ENCODE measurements at places on chromosomes 5 and 9.
A peak's percentile ranks its signal among the peaks of the same experiment; 100 is the strongest.

DNA sequence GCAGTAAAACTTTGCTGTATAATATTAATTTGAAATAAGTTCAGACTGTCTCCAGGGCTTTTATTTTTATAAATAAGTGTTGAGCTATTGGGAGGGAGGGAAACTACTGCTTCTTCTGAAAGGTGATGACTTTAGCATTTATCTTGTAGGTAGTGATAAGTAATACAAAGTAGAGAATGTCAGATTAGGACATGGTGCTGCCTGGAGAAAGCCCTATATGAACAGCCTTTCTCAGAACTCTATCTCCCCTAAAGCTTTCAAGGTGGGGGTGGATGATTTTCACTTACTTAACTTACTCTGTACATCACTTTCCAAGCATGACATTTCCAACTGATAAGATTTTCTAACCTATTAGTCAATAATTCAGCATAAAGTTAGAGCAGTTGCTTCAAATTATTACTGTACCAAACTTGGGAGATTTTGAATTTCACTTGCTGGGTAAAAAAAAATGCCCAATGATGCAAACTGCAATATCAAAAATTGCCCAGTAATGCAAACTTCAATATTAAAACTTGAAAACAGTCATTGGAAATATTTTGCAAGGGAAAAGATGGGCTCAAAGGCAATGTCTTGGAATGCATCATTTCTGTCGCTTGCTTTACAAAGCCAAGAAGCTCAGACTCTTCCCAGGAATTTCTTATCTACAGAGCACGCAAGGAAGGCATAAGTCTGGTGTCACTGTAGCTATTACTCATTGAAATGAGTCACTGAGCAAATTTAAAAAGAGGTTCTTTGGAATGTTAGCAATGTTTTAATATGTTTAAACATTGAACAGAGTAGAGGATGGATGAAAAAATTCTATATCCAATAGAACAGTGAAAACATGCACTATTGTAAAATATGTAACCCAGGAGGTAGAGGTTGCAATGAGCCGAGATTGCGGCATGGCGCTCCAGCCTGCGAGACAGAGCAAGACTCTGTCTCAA is 569.5 kb downstream of the PSAT1 start:
- peak; percentile 91 for DNase-seq

DNA sequence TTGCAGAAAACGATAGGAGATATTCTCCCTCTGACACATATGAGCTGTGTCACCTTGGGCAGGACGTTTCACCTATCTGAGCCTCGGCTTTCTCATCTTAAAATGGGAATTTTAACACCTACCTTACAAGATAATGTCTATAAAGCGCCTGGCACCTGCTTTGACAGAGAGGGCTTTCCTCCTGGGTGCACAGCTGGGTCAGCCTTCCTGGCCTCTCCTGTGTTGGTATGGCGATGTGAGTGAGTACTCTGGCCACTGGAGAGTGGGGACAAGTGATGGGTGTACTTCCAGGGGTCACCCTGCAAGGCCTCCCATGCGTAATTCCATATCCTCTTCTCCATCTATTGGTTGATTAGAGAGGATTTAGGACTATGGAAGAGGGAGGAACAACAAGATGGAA is 113.1 kb upstream of the SMIM23 start:
- no peak for DNase-seq

- no peak for DNase-seq
Measured at GRCh38 chr5:73523861-73524260, 25.6 kb downstream of the BTF3 start.

DNA sequence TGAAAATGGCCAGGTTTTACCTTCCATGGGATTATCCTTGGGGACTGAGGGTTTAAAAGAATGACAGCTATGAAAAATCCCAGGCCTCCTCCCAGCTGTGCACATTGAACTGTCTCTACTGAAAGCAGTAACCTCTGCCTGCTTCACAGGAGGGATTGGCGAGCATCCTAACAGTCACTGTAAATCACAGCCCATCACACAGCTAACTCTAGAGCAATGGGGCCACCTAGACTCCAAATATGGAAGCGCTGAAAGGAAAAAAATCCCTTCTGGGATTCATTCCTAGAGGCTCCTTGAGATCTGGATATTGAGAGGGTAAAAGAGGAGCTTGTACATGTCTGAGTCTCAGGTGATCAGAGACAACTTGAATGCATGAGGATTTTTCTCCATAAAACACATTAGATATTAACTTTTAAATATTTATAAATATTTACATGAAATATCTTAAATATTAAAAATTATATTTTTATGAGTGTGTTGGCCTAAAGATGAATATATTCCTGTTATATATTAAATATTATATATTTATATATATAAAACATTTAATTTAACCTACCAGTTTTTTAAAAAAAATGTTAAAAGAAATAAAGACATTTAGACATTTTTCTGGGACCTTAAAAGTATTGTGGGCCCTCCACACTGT is 133.8 kb upstream of the SLC24A2 start:
- peak; percentile 77 for DNase-seq

DNA sequence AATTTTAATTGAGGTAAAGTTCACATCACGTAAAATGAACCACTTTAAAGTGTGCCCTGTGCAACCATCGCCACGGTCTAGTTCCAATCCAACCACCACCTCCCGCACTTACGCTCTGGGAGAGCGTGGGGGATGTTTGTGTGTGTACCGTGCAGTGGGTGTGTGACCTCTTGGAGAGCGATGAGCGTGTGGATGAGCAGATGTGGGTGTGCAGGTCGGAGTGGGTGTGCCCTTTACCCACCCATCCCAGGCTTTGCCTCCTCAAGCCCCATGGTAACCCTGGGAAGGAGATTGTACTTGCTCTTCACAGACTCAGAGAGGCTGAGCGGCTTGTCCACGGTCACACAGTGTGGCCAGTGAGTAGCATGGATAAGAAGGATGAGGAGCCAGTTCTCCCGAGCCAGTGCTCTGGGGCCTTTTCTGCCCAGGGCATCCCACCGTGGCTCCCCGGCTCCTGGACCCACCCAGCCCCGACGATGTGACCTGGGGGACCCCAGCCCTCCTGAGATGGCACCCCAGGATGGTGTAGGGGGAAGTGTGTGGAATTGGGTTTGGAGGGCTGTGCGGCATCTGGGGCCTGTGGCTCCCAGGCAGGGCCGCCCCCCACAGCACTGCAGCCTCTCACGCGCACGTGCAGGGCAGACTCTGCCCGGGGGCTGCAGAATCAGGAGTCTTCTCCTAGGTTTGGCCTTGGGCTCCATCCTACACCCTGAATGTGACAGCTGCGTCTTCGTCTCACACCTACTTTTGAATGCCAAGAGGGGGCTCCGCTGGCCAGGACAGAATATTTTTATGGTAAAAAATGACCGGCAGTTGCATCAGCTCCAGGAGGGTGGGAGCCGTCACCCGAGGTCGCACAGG is 13.6 kb downstream of the LHX3 start:
- DNase-seq, result no peak

DNA sequence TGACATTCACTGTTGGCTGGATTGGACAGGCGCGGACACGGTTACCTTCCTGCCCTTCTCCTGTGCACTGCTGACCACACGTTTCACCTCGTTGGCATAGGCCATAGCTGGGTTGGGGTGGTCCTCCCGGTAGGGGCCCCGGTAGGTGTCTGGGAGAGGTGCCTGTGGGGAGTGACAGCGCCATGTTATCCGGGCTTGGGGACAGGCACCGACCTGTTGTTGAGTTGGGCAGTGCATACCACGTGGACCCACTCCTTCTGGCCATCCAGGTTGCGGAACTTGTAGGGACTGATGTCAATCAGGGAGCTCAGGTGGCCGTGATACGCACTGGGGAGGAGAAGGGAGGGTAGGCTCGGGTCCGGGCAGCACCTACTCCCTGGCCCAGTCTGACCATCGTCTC is 8.2 kb downstream of the PHYKPL start:
- no peak for DNase-seq

GRCh38 chr5:34743878-34744277 is 87.8 kb downstream of the RAI14 start:
- peak; percentile 84 for DNase-seq

GRCh38 chr9:20611691-20612287 is 10.5 kb downstream of the MLLT3 start:
- peak; percentile 82 for DNase-seq

Data from fibroblast of pulmonary artery (primary cell).